CD14-positive monocyte (primary cell): ENCODE measurements at places on chromosomes 12 and 14. TPM values are rescaled to one million over a fixed set of nuclear protein-coding genes. Genes with fewer than 3 reads are reported as not detected.

DNA sequence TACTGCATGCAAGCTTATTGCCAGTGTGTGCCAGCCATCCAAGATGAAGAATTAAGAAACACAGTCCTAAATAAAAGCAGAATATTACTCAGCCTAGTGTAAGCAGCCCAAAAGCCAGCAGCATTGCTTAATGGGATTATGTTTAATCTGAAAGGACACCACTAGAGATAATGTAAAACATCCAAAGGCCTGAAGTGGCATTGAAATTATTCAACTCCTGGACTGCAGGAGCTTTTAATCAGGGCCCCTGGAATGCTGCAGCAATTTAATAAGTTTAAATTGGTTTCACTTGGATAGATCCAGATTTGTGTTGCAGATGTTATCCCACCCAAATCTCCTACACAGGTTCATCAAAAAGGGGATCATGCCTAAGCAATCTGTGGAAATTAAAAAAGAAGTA is 193.0 kb downstream of the C12orf50 start:
- no peaks in the 10 kb centered on the region for H3K36me3 ChIP-seq
- no peak overlapping the region for H3K4me3 ChIP-seq
- H3K27ac ChIP-seq: no peak overlapping the region
- DNase-seq: no peak

Gene AICDA
- polyA plus RNA-seq: not detected

DNA sequence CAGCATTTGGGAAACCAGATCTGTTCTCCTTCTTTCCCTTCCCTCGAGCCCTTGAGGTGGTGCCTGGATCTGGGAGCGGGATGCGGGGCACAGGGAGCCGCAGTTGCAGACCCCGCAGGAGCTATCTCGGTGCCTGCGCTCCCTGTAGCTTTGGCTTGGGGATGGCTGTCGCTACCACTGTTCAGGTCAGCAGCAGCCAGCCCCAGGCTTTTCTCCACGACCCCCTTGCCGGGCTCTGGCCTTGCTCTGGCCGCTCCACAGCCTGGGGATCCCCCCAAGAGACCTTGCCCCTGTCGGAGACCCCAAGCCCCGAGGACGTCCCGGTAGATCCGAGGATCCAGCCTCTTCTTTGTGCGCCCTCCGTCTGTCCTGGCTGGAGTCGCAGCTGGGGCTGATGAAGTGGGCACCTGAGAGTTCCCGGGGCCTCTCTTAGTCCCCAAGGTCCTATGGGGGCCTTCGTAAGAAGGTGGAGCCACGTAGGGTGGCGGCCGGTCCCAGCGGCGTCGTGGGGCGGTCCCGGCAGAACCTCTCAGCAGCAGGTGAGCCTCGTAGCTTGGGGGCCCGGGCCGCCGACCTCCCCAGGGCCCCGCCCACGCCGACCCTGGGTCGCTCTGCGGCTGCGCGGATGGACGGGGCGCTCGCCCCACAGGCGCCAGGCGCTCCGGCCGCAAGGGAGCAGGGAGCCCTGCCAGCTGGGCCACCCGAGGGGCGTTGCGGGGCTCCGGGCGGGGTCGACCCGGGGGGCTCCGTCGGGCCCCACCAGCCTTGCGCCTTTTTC is 1.3 kb downstream of the DDN start:
- peak overlapping the region; percentile 41 for H3K4me3 ChIP-seq
- peaks cover 38% of the 10 kb centered on the region for H3K4me1 ChIP-seq
- H3K27me3 ChIP-seq: peaks cover 58% of the 10 kb centered on the region
- no peak overlapping the region for H3K27ac ChIP-seq
- DNase-seq: no peak
- H3K36me3 ChIP-seq: peaks cover 19% of the 10 kb centered on the region

DNA sequence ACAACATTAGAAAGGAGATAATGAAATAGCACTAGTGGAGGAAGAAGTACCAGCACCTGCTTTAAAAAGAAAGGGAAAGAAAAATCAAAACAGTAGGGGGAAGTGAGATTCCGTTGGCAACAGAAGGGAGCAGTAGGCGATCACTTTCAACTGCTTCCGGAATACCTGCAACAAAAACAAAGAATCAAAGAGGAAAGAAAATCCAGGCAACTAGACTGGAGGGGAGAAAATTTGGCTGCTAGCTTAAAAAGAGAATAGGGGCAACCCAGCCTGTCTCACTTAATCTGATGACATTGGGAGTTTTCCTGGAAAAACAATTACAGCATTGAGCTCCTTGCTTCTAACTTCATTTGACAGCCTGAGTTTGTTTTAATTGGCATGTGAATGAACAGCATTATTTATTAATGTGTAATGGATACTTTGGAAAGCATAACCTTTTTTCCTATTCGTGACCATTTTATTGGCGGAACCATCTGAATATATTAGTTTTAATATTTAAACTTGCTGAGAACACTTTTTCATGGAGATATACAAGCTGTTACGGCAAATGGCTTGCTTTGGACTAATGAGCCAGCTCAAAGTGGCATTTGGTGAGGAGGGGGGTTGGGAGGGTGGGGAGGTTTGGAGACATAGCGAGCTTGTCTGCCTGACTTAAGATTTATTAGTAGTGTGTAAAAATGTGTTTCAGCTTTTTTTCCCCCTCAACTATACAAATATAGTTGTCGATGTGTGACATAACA is 2.5 kb upstream of the DACT1 start:
- peaks cover 29% of the 10 kb centered on the region for H3K27me3 ChIP-seq
- DNase-seq: no peak
- no peak overlapping the region for H3K4me3 ChIP-seq
- no peaks in the 10 kb centered on the region for H3K36me3 ChIP-seq
- peaks cover 16% of the 10 kb centered on the region for H3K4me1 ChIP-seq
- H3K27ac ChIP-seq: no peak overlapping the region

DNA sequence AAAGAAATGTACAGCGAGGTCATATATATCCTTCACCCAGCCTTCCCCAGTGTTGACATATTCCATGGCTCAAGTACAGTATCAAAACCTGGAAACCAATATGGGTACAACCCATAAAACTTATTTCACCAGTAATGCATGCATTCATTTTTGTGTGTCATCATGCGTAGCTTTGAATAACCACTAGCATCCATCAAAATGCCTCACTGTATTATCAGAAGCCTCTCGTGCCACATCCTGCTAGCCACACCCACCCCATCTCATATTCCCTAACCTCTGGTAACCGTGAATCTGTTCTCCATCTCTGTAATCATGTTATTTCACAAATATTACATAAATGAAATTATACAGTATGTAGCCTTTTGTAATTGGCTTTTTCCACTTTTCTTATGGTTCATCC is 314.3 kb downstream of the RAD51B start:
- H3K36me3 ChIP-seq: no peaks in the 10 kb centered on the region
- no peak for DNase-seq
- no peaks in the 10 kb centered on the region for H3K4me1 ChIP-seq
- no peak overlapping the region for H3K27ac ChIP-seq

DNA sequence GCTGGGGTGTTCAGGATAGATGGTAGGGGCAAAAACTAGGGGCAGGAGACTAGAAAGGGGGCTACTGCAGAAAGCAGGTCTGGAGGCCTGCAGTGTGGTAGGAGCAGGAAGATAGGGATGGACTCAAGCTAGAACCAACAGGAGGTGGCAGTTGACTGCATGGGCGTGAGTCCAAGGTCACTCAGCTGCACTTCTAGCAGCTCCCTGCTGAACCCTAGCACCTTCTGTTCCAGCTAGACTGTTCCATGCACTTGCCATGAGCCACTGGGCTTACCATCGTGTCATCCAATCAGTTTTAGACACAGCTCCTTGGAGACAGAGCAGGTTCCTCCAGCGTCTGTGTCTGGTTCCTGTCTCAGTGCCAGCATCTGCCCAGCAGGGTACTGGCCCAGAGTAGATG is 11.3 kb upstream of the KRT8 start:
- H3K27ac ChIP-seq: no peak overlapping the region
- no peaks in the 10 kb centered on the region for H3K36me3 ChIP-seq
- H3K4me3 ChIP-seq: no peak overlapping the region
- H3K4me1 ChIP-seq: no peaks in the 10 kb centered on the region

Gene FITM1
- polyA plus RNA-seq: not detected

DNA sequence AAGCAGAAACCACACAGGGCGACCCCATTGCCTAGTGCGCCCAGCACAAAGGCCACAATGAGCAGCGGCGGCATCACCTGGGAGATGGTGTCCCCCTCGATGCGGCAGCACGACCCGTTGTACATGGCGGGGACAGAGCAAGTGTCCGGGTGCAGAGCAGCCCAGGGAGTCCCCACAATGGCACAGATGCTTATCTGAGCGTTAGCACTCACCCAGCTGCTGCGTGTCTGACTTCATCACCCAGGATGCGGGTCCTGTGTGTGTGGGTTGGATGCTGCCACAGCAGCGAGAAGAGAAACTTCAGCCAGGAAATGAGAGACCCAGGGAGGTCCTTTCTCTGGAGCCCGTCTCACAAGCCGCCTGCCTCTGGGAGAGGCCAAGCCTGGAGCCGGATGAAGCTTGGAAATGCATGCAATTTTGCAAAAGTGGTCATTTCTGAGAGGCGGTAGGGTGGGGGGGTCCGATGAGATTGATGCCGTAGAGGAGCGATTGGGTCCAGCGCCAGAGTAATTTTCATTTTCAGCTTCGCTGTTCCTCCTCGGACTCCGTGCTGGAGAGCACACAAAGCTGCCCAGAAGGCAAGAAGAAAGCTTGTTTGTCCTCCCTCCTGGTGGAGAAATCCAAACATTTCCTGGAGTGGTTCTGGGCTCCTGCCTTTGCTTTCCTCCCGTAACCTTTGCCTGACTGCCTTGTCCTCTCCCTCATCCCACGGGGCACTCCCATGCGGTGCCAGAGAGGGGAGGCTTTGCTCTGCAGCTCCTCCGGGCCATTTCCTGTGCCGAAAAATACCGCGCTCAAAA is at the start of gene HCAR1:
Gene HCAR1 (minus strand): TSS at position 630 of the 800 bp plus-strand sequence. CDS start 505 bp downstream, at position 125.
- no peaks in the 10 kb centered on the region for H3K27me3 ChIP-seq
- no peak within 1 kb of the TSS for H3K4me3 ChIP-seq
- DNase-seq: no peak
- H3K4me1 ChIP-seq: peaks cover 41% of the 10 kb centered on the region

Gene SRRM4
- not detected for polyA plus RNA-seq

Gene TAMALIN
- 40.1 and 118 TPM in 2 replicates for polyA plus RNA-seq

- no peaks in the 10 kb centered on the region for H3K36me3 ChIP-seq
- no peak for DNase-seq
- no peak within 1 kb of the TSS for H3K27ac ChIP-seq
- H3K27me3 ChIP-seq: peaks cover 8% of the 10 kb centered on the region
Observed at GRCh38 chr14:78170203-78170602, at the start of gene NRXN3. Gene NRXN3 (plus strand): TSS chr14:78170373. CDS start chr14:78243094, 72,721 bp downstream.

GRCh38 chr12:9872742-9873141 is 3.6 kb upstream of the CLEC2B start:
- no peaks in the 10 kb centered on the region for H3K36me3 ChIP-seq
- H3K27me3 ChIP-seq: no peaks in the 10 kb centered on the region
- no peak overlapping the region for H3K27ac ChIP-seq

DNA sequence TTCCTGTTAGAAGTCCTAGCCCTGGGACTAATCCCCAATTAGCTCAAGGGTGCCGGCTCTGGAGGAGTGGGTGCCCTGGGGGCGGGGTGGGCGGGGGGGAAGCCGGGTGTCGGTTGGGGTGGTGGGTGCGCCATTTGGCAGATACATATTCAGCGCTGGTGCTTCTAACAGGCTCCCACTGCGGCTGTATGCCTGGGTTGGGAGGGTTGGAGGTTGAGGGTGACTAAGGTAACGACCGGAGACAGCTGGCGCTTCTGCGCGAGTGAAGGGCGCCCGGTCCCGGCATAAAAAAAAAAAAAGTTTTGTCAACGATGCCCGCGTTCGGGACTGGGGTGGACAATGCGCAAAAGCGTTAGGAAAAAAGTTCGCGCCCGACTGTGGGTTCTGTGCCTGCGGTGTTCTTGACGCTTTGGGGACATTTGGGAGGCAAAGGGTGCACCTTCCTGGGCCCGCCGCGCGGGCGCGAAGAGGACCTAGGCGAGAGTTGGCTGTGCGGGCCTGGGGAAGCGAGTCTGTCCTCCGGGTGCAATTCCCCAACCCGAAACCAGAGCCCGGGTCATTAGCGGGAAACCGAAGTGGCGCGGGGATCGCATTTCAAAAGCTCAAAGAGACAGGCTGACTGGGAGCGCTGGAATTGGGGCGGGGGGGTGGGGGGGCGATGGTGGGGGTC is 19.2 kb downstream of the TBX3 start:
- DNase-seq: no peak
- H3K27me3 ChIP-seq: peaks cover 45% of the 10 kb centered on the region
- no peaks in the 10 kb centered on the region for H3K36me3 ChIP-seq

DNA sequence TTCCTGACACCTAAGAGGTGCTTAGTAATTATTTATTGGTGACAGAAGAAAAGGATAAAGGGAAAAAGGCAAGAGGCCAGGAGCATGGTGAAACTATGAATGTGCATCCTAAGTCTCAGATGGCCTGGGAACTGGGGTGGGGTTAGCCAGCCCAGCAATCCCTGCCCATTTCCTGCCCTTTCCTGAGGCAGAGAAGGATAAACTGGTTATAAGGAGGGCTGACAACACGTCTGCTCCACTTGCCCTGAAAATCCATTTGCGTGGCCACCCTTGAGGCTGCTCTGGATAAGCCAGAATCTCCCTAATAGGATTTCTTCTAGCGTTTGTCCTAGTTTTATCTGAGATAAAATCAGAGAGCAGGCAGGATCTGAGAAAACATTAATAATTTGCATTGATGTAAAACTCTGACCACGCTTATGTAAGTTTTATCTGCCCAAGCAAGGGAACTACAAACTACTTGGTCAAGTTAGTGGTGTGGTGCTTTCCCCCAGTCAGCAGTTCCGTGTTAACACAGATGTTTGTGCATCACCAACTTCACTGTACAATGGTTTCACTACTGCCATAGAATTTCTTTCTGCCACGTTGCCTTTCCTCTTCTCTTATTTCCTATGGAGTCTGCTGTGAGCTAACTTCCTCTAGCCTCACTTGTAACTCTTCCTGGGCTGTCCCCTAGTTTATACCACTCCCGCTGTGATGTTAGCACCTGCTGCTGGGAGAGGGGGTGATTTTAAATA is 392.7 kb downstream of the RPS29 start:
- H3K36me3 ChIP-seq: no peaks in the 10 kb centered on the region
- H3K27ac ChIP-seq: no peak overlapping the region
- H3K4me1 ChIP-seq: no peaks in the 10 kb centered on the region

Gene NYNRIN
- polyA plus RNA-seq: 0.28 and 0.84 TPM in 2 replicates

DNA sequence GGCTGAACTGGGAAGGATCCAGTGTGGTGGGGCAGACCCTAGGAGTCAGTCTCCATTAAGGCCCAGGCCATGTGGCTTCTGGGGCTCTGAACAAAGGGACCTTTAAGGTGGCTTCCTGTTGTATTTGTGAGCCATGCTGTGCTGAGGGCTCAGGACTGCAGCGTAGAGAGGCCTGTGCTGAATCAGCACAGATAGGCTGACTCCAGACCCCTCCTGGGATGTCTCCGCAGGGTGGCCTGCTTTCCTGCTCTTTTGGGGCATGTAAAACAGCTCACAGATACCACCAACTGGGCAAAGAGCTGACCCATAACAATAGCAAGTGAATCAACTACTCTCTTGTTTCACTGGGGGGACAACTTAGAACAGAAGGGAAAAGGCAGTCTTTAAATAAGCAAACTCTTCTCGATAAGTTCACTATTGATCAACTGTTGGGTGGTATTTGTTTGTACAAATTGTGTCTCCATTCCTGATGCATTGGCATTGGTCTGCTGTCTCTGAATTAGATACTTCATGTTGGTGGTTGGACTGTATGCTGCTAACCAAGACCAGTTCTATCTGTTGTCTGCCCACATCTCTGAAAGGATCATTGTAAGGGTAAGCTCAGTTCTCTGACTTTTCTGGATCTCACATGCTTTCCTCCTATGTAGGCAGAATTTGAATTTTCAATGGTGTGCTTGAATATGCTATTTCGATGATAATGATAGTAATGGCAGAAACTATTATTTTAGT is 71.8 kb downstream of the MYRFL start:
- no peaks in the 10 kb centered on the region for H3K36me3 ChIP-seq
- DNase-seq: no peak
- H3K4me1 ChIP-seq: peaks cover 6% of the 10 kb centered on the region
- H3K27me3 ChIP-seq: no peaks in the 10 kb centered on the region
- no peak overlapping the region for H3K4me3 ChIP-seq
- H3K27ac ChIP-seq: no peak overlapping the region

Gene COL2A1
- not detected for polyA plus RNA-seq
